Activated naive CD4-positive, alpha-beta T cell treated with Interleukin-2 at 50 U/mL for 16 hours (primary cell): ENCODE measurements at places on chromosomes 2 and 18.

GRCh38 chr2:12694990-12695774, 21.6 kb upstream of the TRIB2 start:
- DNase-seq, result no peak

DNA sequence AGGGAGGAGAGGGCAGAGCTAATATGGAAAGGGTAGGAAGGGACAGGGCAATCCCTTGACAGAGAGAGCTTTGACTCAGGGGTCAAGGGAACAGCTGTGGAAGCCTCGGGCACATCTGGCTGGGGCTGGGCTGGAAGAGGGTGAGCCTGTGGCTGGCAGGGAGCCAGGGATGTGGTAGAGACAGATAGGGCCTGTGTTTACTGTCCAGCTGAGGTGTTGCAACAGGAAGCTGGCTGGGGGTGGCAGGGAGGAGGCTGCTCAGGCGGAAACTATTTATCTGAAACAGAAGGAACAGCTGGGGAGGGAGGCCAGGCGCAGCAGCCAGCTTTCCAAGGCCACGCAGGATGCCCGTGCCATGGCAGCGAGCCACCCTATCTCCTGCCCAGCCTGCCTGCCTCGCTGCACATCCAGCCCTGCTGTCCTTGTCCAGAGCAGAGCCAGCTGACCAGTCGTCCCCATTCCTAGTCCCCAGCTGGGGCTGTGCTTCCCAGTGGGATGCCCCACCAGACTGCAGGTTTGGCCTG, 264.7 kb downstream of the CYP26B1 start:
- no peak for DNase-seq

- peak; percentile 73 for DNase-seq
These were observed 23.6 kb upstream of the SLC9A4 start for GRCh38 chr2:102449370-102449974.

DNA sequence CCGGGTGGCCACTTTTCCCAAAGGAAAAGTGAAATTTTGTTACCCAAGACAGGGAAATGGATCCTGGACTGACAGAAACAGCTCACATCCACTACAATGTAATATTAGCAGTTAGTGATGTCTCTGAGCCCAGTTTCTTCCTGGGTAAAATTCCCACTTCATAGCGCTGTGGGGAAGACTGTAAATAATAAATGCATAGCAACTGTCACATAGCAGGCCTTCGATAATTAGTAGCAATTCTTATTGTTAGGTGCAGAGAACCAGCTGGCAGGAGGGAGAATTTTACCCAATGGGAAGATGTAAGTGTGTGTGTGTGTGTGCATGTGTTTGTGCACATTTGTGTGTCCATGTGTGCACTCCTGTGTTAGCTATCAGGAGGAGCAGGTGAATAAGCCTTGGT, 221.5 kb downstream of the SLC4A3 start:
- DNase-seq, result no peak

DNA sequence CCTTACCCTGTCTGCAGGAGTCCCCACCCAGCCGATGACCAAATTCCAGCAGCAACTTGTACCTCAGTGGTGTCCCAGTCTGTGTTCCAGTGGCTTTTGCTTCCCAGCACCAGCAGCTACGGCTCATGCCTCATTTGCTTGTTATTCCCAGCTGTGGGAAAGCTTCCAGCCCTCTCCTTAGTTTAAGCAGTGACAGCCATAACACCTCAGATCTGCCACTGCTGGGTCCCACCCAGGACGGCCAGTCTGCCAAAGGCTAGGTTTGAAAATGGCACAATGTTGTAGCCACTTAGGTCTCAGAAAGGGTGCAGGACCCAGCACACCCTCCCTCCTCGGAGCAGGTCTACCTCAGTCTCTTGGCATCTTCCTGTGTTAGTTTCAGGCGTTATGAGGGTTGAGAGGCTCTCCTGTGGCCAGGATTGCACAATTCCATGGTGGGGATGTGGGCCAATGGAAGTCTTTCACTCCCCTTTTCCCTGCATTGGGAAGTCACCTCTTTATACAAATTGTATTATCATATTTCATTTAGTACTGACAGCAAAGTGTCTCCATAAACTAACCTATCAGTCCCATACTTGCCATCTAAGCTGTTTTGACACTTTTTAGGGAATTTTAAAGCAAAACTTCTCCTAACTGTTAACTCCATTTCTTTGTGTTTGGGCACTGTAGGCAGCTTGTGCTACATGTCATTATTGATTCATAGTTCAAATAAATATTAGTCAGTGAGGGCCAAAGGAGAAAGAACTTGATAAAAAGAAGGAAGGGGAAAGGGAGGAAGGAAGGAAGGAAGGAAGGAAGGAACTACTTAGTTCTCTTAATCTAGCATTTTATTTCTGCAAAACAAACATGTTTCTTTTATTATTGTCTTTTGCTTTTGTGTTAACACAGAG, 62.9 kb upstream of the FAM110C start:
- no peak for DNase-seq

GRCh38 chr2:158125756-158126498, 24.3 kb downstream of the UPP2 start:
- DNase-seq, result no peak

DNA sequence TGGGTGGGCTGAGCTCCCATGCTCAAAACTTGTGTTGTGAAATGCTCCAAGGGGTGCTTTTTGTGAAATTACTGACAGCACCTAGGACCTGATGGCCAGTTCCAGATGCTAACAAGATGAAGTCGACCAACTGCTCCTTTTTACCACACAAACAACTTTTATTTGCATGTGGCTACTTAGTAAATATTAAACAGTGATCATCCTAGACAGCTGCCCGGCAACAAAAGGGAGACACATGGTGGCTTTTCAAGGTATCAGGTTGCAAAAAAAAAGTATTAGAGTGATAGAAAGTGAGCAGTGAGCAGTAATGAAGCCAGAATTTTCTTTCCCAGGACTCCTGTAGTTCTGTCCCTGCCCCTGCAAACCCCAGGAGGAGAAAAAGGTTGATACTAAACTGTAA, 118.5 kb downstream of the RPIA start:
- no peak for DNase-seq

DNA sequence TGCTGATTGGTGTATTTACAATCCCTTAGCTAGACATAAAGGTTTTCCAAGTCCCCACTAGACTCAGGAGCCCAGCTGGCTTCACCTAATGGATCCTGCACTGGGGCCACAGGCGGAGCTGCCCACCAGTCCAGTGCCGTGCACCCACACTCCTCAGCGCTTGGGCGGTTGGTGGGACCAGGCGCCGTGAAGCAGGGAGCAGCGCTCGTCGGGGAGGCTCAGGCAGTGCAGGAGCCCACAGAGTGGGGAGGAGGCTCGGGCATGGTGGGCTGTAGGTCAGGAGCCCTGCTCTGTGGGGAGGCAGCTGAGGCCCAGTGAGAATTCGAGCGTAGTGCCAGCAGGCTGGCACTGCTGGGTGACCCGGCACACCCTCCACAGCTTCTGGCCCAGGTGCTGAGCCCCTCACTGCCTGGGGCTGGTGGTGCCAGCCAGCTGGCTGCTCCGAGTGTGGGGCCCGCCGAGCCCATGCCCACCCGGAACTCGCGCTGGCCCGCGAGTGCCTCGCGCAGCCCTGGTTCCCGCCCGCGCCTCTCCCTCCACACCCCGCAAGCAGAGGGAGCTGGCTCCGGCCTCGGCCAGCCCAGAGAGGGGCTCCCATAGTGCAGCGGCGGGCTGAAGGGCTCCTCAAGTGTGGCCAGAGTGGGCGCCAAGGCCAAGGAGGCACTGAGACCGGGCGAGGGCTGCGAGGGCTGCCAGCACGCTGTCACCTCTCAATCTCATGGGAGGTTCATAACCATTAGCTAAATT, 475.6 kb upstream of the DCC start:
- no peak for DNase-seq

DNA sequence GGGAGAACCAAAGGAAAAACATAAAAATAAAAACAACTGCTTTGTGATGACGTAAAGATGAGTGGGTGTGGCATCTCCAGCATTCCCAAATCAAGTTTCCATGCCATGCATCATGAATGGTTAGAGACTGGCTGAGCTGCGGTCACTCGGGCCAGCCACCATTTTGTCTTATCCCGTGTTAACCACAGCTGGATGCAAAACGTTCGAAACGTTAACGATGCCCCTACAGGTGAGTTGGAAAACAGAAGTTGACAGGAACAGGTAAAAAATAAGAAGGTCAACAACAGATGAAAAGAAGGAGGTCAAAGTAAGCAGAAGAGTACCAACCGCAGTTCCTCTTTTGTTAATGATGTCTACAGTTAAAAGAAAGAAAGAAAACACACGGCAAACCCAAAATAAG, 411.1 kb downstream of the NRXN1 start:
- DNase-seq, result no peak

GRCh38 chr2:136916131-136916530, 150.8 kb downstream of the THSD7B start:
- DNase-seq, result no peak

DNA sequence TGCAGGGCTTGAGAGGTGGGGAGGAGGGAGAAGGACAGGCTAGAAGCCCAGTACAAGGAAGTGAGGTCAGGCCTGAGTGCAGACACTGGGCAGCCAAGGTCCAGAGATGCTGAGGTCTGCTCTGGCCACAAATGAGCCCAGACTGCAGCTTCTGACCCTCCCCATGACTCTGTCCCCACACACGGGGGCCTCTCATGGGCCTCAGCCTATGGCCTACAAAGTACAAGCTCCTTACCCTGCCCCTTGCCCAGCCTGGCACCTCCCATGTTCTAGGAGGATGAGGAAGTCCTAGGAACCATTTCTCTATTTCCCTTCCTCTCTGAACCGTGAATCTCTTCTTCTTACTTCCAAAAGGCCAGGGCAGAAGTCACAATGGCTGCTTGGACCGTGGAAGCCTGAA, 193.8 kb downstream of the ANKRD30B start:
- no peak for DNase-seq

DNA sequence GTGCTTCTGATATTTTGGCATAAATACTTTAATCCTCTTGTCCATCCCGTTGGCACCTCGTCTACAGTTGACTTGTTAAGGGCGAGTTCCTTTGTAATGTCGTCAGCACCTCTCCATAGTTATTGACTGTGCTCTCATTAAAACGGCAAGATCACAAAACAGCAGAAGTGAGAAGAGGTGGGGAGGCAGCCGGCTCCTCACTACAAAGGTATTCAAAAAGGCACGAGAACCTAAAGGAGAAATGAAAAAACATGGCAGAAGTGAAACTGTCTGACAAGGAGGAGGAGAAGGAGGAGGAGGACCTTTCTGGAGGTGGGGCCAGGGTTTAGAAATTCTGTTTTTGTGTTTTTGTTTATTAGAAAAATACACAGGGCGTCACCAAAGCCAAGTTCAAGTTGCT, 235.6 kb downstream of the BCL11A start:
- DNase-seq, result no peak

DNA sequence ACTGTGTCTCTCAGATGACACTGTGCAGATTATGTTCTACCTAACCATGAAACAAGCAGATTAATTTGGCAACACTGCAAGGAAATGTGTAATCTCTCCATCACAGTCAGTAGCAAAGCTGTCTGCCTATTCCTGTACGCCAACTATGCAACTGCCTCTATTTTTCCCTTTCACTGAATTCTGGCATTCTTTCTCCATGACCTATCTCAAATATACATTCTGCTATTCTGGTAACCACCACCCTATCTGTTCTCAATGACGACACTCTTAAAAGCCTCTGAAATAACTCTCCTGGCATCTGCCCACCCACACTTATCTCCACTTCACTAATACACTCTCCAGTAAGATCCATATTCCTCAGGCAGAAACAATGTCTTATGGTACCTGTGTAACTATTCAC, 78.7 kb downstream of the ABCA12 start:
- no peak for DNase-seq
